GM10248 (cell line): ENCODE measurements at places on chromosomes 5 and 9.

GRCh38 chr5:107640568-107640967 lies 30.2 kb downstream of the EFNA5 start:
- no peak for DNase-seq

- DNase-seq: no peak
These were observed 46.1 kb downstream of the ENC1 start for GRCh38 chr5:74594137-74595040.

GRCh38 chr9:138103111-138103848 lies 225.7 kb downstream of the CACNA1B start:
- no peak for DNase-seq

DNA sequence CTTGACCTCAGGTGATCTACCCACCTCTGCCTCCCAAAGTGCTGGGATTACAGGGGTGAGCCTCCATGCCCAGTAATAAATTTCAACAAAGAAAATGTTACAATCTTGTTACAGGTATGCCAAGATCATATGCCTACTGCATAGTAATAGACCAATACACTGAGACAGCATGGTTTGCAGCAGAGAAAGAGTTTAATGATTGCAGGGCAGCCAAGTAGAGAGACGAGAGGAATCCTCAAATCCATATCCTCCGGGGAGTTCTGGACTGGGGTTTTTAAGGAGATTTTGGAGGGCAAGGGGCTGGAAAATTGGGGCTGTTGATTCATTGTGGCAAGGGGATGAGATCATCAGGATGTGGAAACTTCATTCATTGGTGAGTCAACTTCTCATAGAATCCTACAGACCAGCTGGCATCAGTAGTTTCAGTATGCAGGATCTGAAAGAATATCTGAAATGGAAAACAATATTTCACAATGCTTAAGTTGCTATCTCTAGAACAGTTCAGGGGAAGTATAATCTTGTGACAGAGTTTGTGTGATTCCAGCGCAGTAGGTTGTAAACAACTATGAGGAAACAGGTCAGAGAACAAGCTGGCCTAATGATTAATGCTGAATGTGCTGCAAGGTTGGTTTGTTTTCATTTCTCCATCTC lies 14.8 kb upstream of the TUT7 start:
- DNase-seq: no peak

DNA sequence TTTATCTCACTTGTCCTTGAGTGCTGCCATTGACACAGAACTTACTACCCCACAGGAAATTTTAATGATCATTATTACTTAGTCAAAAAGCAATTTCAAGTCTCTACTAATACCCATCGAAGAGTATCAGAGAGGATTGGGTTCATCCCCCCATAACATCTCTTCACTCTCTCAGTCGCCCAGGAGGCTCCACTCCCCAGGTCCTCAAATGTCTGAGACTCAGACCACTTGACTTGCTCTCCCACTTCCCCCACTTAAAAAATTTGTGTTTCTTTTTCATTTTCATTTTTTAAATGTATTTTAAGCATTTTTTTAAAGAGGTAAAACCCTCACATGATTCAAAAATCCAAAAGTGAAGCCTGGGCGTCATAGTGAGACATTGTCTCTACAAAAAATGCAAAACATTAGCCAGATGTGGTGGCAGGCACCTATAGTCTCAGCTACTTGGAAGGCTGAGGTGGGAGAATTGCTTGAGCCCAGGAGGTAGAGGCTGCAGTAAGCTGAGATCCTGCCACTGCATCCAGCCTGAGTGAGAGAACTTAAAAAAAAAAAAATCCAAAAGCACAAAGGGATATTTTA lies 56.8 kb upstream of the TRAF1 start:
- peak; percentile 25 for DNase-seq

- no peak for DNase-seq
These were observed 2.0 kb upstream of the ENC1 start for GRCh38 chr5:74642543-74642863.

- no peak for DNase-seq
These were observed 26.4 kb downstream of the TENT4A start for GRCh38 chr5:6739603-6740002.

DNA sequence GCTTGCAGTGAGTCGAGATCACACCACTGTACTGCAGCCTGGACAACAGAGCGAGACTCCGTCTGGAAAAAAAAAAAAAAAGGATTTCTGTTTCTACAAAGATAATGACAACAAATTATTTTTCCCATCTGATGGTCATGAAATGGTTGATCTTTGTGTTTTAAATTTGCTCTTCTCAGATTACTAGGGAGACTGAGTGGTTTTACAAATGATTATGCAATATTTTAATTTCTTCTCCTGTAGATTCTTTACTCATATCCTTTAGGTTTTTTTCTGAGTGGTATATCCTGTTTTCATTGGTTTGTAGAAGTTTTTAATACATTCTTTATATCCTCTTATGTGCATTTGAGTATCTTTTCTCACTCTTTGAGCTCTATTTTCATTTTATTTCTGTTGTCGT lies 20.6 kb upstream of the AUH start:
- DNase-seq: no peak

DNA sequence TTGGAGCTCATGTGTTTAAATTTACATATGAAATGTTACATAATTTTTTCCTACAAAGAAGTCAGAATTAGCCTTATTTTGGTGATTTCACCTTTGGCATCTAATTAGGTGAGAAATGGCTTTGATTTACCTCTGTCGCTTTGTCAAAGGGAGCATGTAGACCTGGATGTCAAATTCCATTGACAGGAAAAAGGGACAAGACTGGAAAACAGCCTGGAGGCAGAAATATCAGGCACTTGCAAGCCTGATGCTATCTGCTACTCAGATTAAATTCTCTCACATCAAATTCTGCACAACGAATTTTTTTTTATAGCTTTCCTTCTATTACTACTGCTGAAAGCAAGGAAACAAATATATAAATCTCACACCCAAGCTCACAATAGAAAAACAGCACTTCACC lies 54.1 kb upstream of the CTNND2 start:
- DNase-seq: no peak

- DNase-seq: no peak
These were observed 60.5 kb downstream of the CTSL start for GRCh38 chr9:87786423-87786822.

DNA sequence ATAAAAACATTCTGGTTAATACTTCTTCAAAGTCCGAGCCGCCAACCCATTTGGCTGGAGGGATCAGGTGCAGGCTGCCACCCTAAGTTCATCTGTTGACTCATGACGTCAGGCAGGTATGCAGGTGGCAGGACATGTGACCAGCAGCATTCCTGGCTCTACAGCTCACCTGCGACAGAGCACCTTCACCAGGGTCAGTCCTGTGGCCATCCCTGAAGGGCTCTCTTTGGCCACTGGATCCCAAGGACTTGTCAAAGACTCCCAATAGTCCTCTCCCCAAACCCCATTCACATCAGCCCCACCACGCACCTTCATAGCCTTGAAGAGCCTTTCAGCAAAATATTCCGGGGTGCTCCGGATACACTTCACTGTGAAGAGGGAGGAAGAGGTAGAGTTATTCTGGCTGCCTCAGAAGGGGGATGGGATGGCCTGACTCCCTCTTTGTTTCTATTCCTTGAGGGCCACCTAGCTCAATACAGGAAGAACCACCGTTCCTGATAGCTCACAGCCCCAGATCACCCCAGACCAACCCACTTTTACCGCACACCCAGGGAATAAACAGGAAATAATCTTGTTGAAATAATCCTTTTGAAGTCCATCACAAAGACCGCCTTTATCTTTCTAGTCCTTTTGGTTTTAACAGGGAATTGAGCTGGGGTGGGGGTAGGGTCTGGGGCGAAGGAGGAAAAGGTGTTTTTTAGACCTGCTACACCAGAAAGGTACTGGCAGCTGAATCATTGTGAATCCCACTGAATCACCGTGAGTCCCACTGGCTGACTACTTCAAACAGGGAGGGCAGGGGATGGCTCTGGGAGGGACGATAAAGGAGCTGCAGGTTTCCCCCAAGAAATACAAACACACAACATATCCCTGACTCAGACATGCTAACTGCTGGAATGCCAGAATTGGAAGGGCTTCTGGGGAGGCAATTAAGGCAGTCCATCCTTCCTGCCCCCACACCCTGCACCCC lies 26.4 kb downstream of the ANXA6 start:
- no peak for DNase-seq

GRCh38 chr5:96537386-96537785 lies 104.3 kb upstream of the PCSK1 start:
- DNase-seq: no peak

GRCh38 chr9:113454914-113455761 lies 8.4 kb upstream of the RGS3 start:
- DNase-seq: no peak

DNA sequence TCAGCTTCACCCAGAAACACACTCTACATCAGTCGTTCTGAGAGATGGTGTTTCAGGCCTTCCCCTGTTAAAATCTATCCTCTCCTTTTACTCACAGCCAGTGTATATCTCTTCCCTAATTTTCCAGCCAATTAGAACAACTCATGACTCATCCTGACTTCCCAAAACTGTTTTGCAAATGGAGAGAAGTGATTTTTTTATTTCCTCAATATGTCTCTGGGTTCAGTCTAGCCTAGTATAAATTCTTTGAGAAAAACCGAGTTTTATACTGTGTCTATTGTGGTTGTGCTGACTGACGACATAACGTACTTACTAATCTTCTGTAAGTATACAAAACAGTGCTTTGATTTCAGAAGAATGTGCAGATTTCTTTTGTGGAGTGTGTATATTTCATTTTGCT lies 28.4 kb upstream of the CAST start:
- no peak for DNase-seq

GRCh38 chr5:40276426-40277102 lies 403.2 kb upstream of the PTGER4 start:
- no peak for DNase-seq

- DNase-seq: no peak
These were observed 84.3 kb upstream of the HAND1 start for GRCh38 chr5:154562244-154562880.

GRCh38 chr5:148808864-148809642 lies 17.4 kb upstream of the ADRB2 start:
- DNase-seq: peak; percentile 65
